ENCODE measurements at places on chromosomes 16 and 17. TPM values are rescaled to one million over a fixed set of nuclear protein-coding genes. Genes with fewer than 3 reads are reported as not detected.
A peak's percentile ranks its signal among the peaks of the same experiment; 100 is the strongest.

The ACSM3 gene
- total RNA-seq, result 15.0 TPM

The PYY gene
- total RNA-seq, result 0.52 TPM

The KCNG4 gene
- not detected for total RNA-seq

The SLC35G6 gene
- not detected for total RNA-seq

The USP43 gene
- total RNA-seq, result 8.0 TPM

The CHMP6 gene
- total RNA-seq, result 22.0 TPM

The CACNG1 gene
- not detected for total RNA-seq

The NEURL4 gene
- total RNA-seq, result 56.9 TPM

- DNase-seq, result no peak
Measured at GRCh38 chr17:16939606-16940115, 32.3 kb downstream of the TNFRSF13B start.

DNA sequence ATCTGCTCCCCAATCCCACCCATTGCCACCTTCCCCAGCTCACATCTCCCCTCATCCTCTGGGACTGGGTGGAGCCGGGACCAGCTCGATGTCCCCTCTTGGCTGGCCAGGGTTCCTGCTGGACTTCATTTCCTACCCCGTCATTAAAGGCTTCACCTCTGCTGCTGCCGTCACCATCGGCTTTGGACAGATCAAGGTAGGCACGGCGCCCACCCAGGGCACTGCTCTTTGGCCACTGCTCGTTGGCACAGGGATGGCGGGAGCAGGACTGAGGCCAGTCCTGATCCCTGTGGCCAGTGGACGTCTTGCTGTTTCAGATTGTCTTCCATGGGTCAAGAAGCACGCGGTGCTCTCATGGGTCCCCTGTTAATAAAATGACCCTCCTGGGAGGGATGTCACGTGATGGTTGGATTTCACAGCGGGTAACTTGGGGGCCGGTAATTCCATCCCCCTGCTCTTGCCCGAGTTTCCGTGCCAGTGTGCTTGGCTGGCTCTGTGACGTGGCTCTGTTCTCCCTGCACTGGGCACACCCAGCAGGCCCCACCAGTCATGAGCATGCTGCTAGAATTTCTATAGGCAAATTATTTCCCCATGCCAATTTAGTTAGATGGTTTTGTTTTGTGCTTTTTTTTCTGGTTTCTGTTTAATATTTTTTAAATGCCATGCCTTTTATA lies 3.1 kb downstream of the SLC26A11 start:
- DNase-seq, result no peak

GRCh38 chr17:7382901-7383300 lies 2.0 kb downstream of the TNK1 start:
- no peak for DNase-seq

DNA sequence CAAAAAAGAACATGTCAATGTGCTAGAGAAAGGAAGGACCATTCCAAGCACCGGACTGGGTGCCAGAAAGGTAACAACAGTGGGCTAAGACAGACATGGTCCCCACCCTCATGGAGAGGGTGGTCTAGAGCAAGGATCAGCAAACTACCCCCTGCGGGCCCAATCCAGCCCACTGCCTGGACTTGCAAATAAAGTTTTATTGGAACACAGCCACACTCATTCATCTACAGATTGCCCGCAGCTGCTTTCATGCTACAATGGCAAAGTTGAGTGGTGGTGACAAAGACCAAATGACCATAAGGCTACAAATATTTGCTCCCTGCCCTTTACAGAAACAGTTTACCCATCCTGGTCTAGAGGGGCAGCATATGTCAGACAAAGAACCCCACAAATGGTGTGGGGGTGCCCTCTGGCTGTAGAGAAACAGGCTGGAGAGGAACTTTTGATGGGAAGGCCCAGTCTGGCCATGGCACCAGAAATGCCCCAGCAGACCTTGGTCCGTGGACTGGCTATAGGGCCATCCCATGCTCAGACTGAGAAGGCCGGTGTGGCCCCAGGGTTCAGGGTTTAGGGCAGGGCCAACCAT lies 15.2 kb downstream of the CDH5 start:
- no peak for DNase-seq

- DNase-seq, result no peak
Measured at GRCh38 chr16:24747441-24747840, 18.0 kb downstream of the TNRC6A start.

DNA sequence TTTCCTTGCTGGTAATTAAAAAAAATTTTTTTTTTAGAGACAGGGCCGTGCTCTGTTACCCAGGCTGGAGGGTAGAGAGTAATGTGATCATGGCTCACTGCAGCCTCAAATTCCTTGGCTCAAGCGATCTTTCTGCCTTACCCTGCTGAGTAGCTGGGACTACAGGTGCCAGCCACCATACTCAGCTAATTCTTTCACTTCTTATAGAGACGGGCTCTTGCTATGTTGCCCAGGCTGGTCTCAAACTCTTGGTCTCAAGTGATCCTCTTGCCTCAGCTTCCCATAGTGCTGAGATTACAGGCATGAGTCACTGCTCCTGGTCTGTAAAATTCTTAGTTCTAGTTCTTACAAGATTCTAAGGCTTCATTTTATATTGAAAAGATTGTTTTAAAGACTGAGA lies 11.1 kb downstream of the SMIM36 start:
- DNase-seq, result no peak

GRCh38 chr17:44095647-44096496 lies 25.3 kb downstream of the G6PC3 start:
- no peak for DNase-seq

DNA sequence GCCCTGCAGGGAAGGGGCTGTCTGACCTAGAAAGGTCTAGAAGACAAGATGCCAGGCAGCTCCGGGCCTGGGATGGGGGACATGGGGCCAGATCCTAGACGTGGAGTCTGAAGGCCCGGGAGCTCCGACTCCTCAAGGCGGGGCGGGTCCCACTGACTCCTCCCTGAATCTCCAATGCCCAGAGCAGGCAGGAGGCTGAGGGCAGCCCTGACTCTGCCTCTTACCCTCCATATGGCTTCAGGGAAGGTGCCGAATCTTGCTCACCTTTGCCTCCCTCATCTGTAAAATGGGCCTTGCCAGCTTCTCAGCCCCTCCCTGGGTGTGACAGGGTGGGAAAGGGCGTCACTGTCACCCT lies 14.8 kb downstream of the VASN start:
- DNase-seq, result no peak

DNA sequence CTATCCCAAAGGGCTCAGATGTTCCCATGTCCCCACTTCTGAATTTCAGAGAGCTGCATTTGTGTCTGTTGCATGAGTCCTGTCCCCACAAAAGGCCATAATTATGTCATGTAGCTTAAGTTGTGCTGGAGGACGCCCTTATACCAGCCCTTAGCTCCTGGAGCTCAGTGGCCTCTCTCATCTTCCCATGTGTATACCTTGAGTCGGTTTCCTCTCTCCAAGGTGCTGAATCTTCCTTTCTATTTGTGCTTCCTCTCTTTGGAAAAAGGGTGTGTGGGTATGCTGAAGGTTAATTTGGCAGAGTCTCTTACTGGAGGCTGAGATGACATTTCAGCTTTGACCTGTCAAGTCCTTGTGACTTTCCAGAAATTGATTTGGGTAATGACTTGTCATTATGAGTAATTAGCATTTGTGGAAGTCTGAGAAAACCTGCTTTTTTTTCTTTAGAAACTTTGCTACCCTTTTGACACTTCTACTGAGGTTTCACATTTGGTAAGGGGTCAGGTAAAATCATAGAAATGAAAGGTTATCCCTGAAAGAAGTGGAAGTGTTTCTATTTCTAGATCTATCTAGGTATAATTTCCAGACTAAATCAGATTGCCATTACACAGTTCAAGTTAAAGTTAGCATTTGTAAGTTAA lies 185.4 kb downstream of the ABCC12 start:
- no peak for DNase-seq

- no peak for DNase-seq
Measured at GRCh38 chr16:50274326-50275097, 8.2 kb downstream of the ADCY7 start.

DNA sequence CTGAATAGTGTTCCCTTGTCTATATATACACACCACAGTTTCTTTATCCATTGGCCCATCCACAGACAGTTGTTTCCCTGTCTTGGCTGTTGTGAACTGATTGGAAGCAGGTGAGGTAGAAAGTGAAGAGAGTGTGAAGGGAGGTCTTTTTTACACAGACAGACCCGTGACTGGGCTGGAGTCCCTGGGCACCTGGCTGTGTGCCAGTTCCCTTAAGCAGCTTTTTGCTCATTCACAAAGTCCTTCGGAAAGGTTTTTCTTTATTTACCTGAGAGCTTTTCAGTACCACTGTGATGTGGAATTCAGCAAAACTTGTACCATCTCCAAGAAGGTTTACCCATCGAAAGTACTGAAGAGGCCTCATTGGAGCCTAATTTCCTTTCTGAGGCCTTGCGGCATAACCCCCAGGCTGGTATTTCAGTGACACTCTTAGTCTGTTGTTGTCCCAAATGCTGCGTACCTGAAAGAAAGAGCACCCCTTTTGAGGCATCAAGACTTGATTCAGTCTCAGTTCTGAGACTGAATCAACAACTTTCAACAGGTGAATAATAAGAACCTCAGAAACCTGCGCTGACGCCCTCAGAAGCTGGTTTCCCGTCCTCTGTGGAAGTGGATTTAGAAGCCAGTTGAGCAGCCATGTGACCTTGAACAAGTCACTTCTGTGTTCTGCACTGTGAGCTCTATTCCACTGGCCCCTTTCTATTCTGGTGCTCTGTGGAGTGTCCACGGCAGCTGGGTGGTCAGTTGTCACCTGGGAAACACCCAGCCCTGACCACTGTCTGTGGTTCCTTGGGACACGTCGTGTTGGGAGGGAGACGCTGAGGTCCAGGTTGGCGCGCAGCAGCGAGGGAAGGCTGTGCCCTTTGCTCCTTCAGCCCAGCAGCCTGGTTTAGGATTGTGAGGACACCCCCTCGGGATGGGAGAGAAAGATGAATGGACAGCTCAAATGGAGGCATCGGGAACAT lies 53.9 kb upstream of the CRISPLD2 start:
- DNase-seq, result no peak

DNA sequence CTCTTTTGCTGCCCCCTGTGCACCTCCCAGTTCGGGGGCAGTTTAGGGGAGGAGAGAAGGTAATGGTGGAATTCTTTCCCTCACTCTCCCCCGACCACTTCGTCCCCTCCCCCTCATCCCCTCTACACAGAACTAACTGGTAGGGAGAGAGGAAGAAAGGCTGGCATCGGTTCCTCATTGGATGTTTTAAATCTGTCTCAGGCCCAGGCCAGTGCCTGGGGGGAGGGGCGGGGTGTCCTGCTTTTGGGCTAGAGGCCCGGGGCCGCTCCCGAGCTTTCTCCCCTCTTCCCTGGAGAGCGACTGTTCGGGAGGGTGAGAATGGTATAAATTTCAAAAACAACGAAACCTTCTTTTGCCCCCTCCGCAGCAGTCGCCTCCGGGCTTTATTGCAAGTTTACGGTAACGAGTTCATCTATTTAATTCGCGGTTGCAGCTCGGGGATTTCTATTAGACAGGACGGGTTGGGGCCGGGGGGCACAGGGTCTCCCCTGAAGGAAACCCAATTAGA lies at the start of gene PRAC2:
TSS of gene PRAC2 (plus strand) at position 271 of the 508 bp plus-strand sequence. CDS start 1,226 bp downstream, outside the sequence.
- DNase-seq, result no peak

DNA sequence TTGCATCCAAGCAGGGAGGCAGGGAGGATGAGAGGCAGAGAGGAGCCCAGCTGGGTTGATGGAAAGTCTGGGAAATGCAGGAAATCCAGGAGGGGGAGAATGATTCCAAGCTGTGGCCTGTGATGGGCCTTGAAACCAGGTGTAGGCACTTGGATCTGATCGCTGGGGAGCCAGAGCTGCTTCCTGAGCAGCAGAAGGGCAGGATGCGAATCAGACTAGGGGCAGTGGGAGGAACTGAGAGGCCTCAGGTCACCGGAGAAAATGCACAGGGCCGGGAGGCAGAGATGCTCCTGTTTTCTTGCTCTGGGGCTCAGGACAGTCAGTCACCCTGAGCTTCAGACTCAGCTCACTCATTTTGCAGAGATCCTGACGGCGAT lies 29.6 kb upstream of the MEOX1 start:
- DNase-seq, result no peak

GRCh38 chr17:75034236-75034908 lies 12.4 kb downstream of the ATP5PD start:
- DNase-seq, result peak; percentile 93

DNA sequence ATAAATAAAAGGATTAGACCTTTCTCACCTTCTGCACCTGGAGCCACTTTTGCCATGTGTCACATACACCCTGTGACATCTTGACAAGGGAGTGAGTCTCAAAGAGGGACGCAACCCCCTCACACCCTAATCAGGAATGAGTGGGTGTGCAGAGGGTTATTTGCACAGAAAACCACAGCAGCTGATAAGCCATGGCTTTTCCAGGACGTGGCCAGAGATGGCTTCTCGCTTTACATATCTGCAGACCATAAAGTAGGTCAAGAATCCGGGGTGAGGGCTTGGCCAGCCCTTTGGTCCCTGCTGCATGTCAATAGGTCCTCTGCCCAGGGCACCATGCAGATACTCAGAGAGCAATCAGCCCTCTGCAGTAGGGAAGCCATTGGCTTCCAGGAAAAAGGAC lies 2.4 kb upstream of the CD300LF start:
- no peak for DNase-seq

- DNase-seq, result no peak
Measured at GRCh38 chr16:89598199-89598598, 15.2 kb upstream of the DPEP1 start.

DNA sequence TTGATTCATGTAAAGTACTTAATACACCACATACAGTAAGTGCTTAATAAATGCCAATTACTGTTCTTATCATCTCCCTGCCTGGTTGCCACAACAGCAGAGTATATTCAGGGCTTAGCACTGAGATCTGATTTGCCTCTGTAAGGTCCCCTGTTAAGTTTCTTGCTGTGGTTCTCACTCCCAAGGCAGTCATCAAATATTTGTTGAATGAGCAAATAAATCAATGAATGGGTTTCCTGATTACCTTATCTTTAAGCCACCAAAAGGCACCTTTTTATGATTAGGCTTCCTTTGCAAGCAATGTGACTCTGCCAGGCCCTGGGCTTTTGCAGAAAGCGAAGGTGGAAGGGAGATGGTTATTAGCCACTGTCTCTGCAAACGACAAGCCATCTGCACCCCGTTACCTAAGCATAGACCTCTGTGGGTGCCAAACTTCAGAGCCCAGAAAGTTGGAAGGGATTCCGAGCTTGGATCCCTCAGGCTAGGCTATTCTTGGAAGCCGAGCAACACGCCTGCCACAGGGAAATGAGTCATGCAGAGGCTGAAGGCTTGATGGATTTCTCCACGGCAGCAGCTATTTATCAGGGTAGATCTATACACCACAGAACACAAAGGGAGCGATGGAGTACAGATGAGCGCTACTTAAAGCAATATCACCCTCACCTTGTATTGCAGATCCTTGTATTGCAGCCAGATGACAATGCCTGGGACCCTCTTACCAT lies 102.0 kb downstream of the GRIN2A start:
- DNase-seq, result peak; percentile 15

GRCh38 chr16:57947261-57947660 lies 23.7 kb downstream of the CNGB1 start:
- no peak for DNase-seq
